ENCODE measurements at places on chromosomes 4 and X.
A peak's percentile ranks its signal among the peaks of the same experiment; 100 is the strongest.

GRCh38 chrX:39065051-39065871 is 264.0 kb downstream of the MID1IP1 start:
- no peaks in the 10 kb centered on the region for H3K27me3 ChIP-seq
- H3K4me1 ChIP-seq = no peaks in the 10 kb centered on the region
- H3K4me3 ChIP-seq = no peak overlapping the region
- H3K36me3 ChIP-seq = no peaks in the 10 kb centered on the region

GRCh38 chr4:81256059-81256970 is 41.3 kb upstream of the PRKG2 start:
- no peak for DNase-seq
- no peaks in the 10 kb centered on the region for H3K36me3 ChIP-seq
- no peak overlapping the region for H3K27ac ChIP-seq
- H3K27me3 ChIP-seq = no peaks in the 10 kb centered on the region
- no peak overlapping the region for H3K4me3 ChIP-seq

DNA sequence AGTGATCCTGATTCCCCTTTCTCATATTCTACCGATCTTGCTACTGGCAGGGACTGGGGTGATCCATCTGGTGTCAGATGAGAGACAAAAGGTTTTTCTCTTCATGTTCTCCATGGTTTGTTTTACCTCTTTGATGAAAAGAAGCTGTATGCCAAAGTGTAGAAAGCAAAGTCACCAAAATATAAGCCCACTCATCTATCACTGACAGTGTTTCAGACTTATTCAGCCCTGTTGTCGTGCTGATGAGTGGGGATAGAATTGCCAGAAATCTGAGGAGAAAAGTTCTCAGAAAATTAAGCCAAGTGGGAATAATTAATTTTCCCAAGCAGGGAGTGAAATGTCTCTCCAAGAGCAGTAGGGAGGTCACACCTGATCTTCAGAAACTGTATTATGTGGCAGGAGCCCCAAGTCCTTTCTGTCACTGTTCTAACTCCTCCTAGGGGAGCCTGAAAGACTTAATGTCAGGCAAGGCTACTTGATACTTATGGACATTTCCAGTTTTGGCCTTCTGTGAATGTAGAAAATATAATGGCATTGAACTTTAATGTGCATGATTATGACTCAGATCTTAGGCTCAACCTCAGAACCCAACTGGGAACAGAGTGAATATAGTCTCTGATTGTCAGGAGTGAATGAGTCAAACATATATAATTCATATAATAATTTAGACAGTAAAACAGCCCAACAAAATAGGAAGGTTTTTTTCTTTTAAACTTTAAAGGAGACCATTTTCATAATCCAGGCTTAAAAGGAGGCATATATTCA is 298.1 kb downstream of the ANKRD50 start:
- H3K4me3 ChIP-seq = no peak overlapping the region
- no peak for DNase-seq
- H3K27ac ChIP-seq = no peak overlapping the region
- no peaks in the 10 kb centered on the region for H3K27me3 ChIP-seq
- no peaks in the 10 kb centered on the region for H3K36me3 ChIP-seq

GRCh38 chrX:54044877-54045338 is 635 bp upstream of the PHF8 start:
- H3K4me3 ChIP-seq = peak overlapping the region; percentile 82
- peaks cover 3% of the 10 kb centered on the region for H3K36me3 ChIP-seq

GRCh38 chrX:40637687-40638086 is 9.7 kb downstream of the CXorf38 start:
- no peaks in the 10 kb centered on the region for H3K27me3 ChIP-seq
- H3K27ac ChIP-seq = no peak overlapping the region
- peaks cover 6% of the 10 kb centered on the region for H3K4me1 ChIP-seq
- DNase-seq = no peak

DNA sequence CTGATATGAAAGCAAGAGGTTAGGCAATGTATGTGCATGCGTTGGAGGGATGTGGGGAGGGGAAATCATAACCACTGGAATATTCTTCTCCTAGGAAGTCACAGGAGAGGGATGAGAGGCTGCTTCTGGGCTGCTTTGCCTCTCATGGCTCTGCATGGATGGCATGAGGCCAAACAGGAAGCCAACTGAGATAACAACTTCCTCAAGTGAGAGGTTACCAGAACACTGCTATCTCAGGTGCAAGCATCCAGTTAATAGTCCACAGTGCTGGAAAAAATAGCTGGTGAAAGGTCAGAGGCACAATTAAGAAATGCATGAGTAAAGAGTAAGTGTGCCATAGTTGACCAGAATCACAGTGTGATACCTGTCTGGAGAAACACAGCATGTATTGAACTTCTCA is 113.3 kb downstream of the ELOVL6 start:
- H3K36me3 ChIP-seq = no peaks in the 10 kb centered on the region
- no peak overlapping the region for H3K27ac ChIP-seq
- H3K4me1 ChIP-seq = peaks cover 16% of the 10 kb centered on the region

GRCh38 chrX:150870487-150871340 is 27.8 kb downstream of the CD99L2 start:
- no peaks in the 10 kb centered on the region for H3K27me3 ChIP-seq
- H3K27ac ChIP-seq = peak overlapping the region; percentile 50
- no peak overlapping the region for H3K4me3 ChIP-seq
- peaks cover 2% of the 10 kb centered on the region for H3K36me3 ChIP-seq
- peaks cover 3% of the 10 kb centered on the region for H3K4me1 ChIP-seq

All from heart left ventricle (tissue), 16 donors.